Activated T-helper 2 cell treated with anti-CD3 and anti-CD28 coated beads, Interferon-gamma antibody, Interleukin-2, Interleukin-4, amounts not matched to agents 10 μg/mL and 5 μg/mL and 100 μg/mL, durations not matched to agents 14 hours and 24 hours and 36 hours (primary cell): ENCODE measurements at places on chromosomes 16 and 17. TPM values are rescaled to one million over a fixed set of nuclear protein-coding genes. Genes with fewer than 3 reads are reported as not detected.

CALB2 gene
- not detected in 2 replicates for total RNA-seq

STAT5B gene
- 162 and 164 TPM in 2 replicates for total RNA-seq

HOXB1 gene
- total RNA-seq: not detected in 2 replicates

ZFP3 gene
- total RNA-seq: 1.4 and 1.9 TPM in 2 replicates

ADAD2 gene
- total RNA-seq: not detected in 2 replicates

PIPOX gene
- 2.0 and 2.8 TPM in 2 replicates for total RNA-seq

RAB37 gene
- total RNA-seq: 9.7 and 12.1 TPM in 2 replicates

ALOX12B gene
- total RNA-seq: 0.87 and 1.4 TPM in 2 replicates

C16orf89 gene
- not detected in 2 replicates for total RNA-seq

SNN gene
- total RNA-seq: 8.6 and 9.5 TPM in 2 replicates

KRT33B gene
- total RNA-seq: not detected in 2 replicates

USP6 gene
- 0.07 TPM in 1 of 2 replicates, not detected in the other for total RNA-seq

FOXN1 gene
- not detected in 2 replicates for total RNA-seq

TUBB3 gene
- 2.9 and 3.7 TPM in 2 replicates for total RNA-seq

MYH1 gene
- total RNA-seq: not detected in 2 replicates

CUEDC1 gene
- total RNA-seq: 0.30 and 0.34 TPM in 2 replicates

CNTNAP4 gene
- not detected in 2 replicates for total RNA-seq

ABCC12 gene
- not detected in 2 replicates for total RNA-seq

TBCD gene
- total RNA-seq: 120 and 125 TPM in 2 replicates

CYGB gene
- total RNA-seq: not detected in 2 replicates

ATAD5 gene
- 24.6 and 26.8 TPM in 2 replicates for total RNA-seq

KRTAP16-1 gene
- total RNA-seq: not detected in 2 replicates

COG7 gene
- 23.8 and 24.2 TPM in 2 replicates for total RNA-seq
